ENCODE measurements at places on chromosomes 7 and 10.

DNA sequence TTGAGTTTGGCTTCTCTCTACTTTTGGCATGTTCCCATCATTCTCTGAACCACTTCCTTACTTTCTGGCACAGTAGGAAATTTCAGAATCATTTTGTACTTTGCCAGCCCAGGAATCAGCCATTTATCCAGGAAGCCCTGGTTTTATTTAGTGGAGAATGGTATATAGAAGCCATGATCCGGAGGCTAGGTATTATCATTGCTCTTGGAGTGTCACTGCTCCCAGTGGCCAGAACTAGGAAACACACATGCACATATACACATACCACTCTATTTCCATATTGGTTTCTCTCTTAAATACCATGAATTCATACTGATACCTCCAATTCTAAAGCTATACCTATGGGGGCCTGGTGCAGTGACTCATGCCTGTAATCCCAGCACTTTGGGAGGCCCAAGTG lies 36.3 kb downstream of the SUFU start:
- no peak for DNase-seq

DNA sequence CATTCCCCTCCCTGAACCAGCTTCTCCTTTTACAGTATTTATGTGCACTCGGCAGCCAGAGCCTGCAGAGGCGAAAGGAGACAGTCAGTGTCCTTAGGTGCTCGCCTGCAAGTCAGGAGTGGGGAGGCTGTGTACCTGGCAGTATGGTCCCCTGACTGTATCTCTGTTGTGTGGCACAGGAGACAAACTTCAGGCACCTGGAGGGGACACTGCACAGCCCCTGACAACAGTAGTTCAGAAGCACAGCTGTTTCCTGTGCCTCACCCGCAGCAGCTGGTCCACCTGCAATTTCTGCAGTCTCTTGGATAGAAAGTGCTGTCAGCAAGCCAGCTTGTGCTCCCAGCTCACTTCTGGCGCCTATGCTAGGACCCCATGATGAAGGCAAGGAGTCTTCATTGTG lies 73.4 kb upstream of the LAMB4 start:
- no peak for DNase-seq

- no peak for DNase-seq
These were observed 42.4 kb downstream of the CABCOCO1 start for GRCh38 chr10:61705022-61705613.

DNA sequence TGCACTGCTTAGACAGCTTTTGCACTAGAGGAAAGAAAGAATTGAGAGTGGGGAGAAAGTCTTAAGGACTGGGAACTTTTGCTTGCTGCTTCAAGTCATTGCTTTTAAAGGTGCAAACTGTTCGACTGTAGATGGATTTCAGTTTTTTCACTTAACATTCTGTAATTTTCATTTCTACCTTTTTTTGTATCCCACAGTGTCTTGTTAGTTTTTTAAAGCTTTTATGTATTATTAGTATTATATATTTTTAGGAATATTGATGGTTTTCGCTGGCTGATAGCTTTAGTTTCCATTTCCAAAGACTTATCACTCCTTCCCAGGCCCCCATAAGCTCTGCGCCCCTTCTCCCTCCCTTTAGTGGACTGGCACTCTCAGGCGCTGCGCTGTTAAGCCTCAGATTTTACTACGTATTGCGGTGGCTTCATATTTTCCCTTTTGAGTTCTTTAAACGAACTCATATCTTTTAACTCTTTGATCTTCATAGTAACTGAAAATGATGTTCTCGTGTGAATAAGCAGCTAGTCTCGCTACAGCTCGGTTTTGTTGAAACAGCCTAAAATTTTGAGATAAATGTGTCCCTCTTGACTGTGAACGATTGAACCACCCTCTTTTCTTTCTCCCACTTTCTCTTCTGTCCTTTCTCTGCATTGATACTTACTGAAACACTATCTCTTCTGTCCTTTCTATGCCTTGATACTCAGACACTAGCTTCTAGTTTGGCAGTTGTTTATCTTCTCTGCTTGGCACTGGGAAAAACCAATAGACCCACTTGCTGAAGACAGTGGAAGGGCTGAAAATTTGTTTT lies 2.5 kb upstream of the ETV1 start:
- DNase-seq, result no peak

- no peak for DNase-seq
These were observed 82.5 kb upstream of the GATA3 start for GRCh38 chr10:7971949-7972348.

GRCh38 chr10:124157271-124157681 lies 63.9 kb upstream of the CHST15 start:
- DNase-seq, result no peak

DNA sequence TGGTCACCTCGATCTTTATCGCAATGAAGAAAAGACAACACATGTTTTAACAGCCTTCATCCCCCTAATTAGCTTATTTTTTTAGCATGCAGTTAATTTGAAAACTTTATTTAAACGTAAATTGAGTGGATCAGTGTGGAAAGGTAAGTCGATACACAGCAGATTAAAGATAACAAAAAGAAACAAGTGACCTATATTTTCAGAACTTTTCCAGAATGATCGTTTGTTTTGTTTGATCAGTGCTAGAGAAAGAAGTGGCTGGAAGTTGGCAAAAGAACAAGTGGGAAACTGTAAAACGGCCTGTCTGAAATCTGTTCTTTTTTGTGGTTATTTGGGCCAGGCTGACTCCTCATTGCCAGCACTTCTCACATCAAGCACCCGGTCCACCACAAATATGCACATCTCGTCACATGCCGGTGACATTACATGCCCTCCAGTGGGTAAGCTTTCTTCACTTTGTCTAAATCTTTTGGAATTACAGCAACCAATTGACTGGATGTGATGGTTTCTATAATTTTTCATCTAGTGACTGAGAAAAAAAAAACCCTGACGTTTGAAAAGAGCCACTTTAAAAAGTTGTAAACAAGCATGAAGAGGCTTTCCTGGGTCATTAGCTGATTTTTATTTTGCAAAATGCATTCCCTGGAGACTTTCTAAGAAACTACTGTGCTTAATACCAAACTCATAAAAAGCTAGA lies 33.2 kb downstream of the C7orf33 start:
- DNase-seq, result no peak

- no peak for DNase-seq
These were observed 200.4 kb downstream of the FAM107B start for GRCh38 chr10:14574291-14574690.

DNA sequence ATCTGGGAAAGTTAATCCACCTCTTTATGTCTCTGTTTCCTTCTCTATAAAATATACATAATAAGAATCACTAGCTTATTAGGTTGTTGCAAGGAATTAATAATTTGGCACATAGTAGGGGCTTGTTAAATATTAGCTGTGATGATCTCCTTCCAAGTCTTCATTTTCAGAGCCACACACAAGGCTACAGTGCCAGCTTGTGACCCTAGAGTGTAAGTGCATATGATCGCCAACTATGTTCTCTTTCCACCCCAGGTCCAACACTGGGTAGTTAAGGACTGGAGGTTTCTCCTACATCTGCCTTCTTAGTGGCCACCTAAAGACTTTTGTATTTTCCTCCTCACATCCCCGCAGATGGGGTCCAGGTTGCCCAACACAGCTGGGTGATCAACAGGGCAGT lies 17.9 kb upstream of the ACSM6 start:
- no peak for DNase-seq

Measured in activated effector memory CD4-positive, alpha-beta T cell treated with Interleukin-2 at 50 U/mL for 16 hours (primary cell).